Left kidney (tissue), 8 donors: ENCODE measurements at places on chromosomes 4 and X. TPM values are rescaled to one million over a fixed set of nuclear protein-coding genes. Genes with fewer than 3 reads are reported as not detected.

GRCh38 chrX:144840616-144841015 is 406.7 kb upstream of the SPANXN1 start:
- no peak for DNase-seq

DNA sequence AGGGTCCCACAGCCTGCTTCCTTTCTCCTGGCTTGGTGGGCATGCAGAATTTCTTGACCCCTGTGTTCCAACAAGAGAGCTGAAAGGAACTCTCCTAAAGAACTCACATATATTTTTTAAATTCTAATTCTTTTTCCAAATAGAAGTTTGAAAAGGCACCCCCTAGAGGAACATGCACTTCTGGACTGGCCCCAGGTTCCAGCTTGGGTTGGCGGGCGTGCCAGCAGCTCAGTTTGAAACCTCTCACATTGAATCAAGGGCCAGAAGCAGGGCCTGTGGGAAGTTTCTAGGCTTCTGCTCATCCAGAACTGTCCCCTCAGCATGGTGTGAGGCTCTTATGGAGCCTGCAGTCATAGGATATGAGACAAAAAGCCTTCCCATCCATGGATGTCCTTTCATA is 132.6 kb downstream of the ATG4A start:
- DNase-seq, result no peak

Gene ERVMER34-1
- polyA plus RNA-seq, result 4.1 TPM

Gene MAGEA3
- not detected for polyA plus RNA-seq
